CD4-positive, alpha-beta T cell treated with Interleukin-21 for 1 hour (primary cell): ENCODE measurements at places on chromosomes 5 and 9.

GRCh38 chr5:18114151-18114757 is 480.0 kb downstream of the TAF11L14 start:
- DNase-seq: no peak

DNA sequence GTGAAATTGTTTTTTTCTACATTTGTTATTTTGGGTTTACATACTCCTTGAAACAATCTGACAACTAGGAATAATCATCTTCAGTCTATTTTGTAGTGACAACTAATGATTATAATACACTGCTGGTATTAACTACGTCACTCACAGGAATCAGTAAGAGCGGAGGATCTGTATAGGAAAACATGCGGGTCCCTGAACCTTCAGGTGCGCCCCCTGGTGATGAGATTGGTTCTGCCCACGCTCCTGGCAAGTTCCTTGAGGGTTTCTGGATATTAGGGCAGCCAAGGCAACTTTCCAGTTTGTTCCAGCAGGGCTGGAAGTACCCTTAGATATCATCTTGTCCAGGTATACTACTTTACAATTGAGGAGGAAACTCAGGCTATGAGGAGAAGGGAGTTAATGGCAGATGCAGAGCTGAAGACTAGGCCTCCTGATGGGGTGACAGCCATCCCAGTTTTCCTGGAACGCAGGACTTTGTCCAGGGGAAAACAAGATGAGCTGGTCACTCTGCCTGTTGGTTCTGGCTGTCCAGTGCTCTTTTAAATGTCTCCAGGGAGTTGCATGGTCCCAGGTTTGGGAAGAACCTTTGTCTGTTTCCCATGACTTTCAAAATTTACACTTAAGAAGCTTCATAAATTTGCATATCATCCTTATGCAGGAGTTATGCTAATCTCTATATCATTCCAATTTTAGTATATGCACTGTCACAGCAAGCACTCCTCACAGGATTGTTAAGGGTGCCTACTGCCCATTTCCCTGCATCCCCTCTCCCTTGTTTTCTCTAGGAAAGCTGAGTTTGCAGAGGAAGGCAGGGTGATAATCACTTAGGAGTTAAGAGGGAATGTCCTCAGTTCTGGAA is 14.9 kb upstream of the WNT8A start:
- peak; percentile 71 for DNase-seq

DNA sequence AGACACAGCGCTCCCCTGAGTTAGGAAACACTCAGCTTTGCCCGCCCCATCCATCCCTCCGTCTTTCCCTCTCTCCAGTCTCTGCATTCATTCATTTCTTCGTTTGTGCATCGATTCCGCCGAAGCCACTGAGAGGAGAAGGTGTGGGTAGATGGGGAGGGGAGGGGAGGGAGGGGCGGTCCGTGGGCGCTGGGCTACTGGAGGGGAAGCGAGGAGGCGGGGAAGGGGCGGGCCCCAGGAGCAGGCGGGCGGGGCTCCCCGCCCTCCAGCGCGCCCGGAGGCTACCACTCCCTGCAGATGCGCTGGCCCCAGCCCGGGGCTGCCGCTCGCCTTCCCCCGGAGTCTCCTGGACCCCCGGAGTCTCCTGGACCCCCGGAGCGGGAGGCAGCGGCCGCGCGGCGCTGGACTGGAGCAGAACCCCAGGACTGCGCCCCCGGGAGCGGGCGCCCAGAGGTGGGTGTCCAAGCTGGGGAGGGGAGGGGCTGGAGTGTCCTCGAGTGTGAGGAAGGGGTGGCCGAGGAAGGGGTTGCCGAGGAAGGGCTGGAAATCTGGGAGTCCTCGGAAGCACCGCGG is 159.5 kb downstream of the C9orf152 start:
- peak; percentile 76 for DNase-seq

DNA sequence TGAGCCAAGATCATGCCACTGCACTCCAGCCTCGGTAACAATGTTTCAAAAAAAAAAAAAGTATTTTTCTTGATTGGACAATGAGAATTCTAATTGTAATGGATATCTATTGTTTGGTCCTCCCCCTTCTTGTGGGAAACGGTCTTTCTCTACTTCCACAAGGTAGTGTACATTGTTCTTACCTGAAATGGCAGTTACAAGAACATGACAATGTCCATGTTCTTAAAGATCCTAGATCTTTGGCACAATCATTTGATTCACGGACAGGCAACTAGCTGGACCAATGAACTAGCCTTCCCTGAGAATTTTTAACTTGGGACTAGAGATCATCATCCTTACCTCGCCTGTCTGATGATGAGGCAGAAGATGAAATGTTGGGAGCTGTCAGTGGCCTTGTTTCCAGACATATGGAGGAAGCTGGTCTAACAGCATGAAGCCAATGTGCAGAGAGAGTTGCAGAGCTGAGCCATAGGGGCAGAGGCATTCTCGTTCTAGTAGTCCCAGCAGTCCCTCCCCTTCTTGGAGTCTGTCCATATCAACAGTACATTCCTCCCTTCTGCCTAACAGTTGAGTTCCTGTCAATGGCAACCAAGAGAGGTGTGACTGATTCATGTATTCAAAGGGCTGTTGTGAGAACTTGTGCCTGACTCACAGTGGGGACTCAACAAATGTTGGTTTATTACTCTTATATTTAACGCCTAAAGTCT is 2.1 kb upstream of the MARCHF6 start:
- no peak for DNase-seq

- no peak for DNase-seq
Observed at GRCh38 chr9:91379426-91379825, 17.7 kb upstream of the AUH start.
